ENCODE measurements at places on chromosomes 12 and 14.
A peak's percentile ranks its signal among the peaks of the same experiment; 100 is the strongest.

- DNase-seq = no peak
These were observed 96.7 kb downstream of the SLC25A47 start for GRCh38 chr14:100419856-100420255.

GRCh38 chr12:73445658-73446324, 1091.8 kb upstream of the ATXN7L3B start:
- DNase-seq = no peak

GRCh38 chr14:37145395-37145794, 27.0 kb downstream of the SLC25A21 start:
- no peak for DNase-seq

DNA sequence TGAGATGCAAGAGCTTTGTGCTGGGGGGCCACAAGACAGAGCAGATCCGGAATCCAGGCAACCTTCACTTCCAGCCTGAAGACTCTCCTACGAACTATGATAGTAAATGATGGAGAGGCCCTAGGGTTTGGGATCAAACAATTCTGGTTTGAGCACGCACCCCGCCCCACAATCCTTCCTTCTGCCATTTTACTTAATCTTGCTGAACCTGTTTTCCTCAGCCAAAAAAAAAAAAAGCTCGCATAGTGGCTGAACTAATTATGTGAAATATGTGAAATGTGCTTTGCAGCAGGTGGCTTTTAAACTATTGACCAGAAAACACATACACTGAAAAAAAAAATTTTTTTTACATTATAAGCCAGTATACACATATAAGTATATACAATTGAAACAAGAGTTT, 667 bp upstream of the ITFG2 start:
- DNase-seq = no peak

GRCh38 chr12:51087818-51088217, 4.4 kb upstream of the CSRNP2 start:
- DNase-seq = peak; percentile 45

DNA sequence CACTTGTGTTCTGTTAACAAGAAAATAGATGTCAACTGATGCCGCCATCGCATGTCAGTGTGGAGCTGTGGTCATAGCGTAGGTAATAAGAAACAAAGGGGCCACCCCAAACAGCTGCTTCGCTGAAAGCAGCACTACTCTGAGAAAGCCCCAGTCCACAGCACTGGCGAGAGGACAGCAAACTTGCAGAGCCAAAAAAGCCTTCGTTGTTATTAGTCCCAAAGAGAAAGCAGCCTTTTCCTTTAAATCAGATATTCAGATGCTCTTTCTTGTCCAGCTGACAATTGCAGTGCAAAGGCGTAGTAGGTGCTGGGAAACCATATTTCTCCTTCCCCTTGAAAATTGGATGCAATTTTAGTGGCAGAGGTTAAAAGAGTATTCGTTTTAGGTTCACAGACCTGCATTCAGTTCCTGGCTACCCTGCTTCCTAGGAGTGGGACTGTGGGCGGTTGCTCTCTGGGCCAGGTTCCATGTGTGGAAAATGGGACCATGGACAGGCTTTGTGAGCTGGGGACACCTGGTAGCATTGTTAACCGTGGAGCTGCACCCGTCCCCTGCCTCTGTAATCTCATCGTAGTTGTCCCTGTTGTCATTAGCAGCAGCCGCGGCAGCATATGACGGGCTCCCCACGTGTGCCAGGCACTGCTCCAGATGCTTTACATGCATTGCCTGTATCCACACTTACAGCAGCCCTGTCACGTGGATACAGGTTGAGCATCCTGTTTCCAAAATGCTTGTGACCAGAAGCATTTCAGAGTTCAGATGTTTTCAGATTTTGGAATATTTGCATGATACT, 54.2 kb downstream of the ELK3 start:
- no peak for DNase-seq

- no peak for DNase-seq
These were observed 5.0 kb downstream of the CEBPE start for GRCh38 chr14:23114120-23114458.

- DNase-seq = peak; percentile 18
These were observed 267.6 kb upstream of the OR4E1 start for GRCh38 chr14:21940887-21941856.

- no peak for DNase-seq
These were observed 59.9 kb downstream of the SETD3 start for GRCh38 chr14:99420711-99421110.

DNA sequence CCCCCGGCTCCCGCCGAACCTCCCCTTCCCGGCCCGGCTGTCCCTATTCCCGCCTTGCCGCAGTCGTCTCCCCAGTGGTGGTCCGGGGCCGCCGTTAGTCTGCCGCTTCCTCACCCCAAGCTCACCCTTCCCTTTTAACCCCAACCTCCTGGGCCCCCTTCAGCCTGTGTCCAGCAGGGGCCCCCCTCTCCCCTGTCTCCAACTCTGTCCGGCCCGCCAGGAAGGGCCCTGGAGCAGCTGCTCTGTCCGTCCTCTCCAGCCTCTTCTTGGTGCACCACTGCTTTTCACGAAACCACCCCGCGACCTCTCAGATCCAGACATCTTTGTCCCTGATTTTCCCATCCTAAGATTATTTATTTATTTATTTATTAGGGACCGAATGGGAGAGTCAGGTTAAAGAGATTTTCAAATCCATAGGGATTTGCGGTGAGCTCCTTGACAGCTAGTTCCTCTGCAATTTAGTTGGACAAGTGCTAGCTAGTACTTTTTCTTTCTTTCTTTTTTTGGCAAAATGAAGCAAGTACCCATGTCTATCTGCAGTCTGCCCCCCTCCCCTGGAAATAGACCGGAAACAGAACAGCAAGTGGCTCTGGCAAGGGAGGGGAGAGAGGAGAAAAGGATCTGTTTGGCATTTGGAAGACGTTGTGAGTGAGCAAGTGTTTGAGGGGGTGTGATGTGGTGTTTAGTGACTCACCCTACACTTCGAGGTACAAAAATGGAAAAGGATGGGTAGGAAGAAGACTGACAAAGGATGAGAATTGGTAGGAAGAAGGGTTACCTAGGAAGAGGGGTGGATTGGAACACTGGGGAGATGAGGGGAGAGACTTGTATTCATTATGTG, 632 bp downstream of the UBR7 start:
- DNase-seq = peak; percentile 25

- DNase-seq = no peak
These were observed 121.8 kb downstream of the SUDS3 start for GRCh38 chr12:118498171-118498570.

GRCh38 chr12:116882742-116883141, 1.5 kb upstream of the HRK start:
- DNase-seq = no peak

- no peak for DNase-seq
These were observed 960 bp upstream of the LRFN5 start for GRCh38 chr14:41605550-41606281.

DNA sequence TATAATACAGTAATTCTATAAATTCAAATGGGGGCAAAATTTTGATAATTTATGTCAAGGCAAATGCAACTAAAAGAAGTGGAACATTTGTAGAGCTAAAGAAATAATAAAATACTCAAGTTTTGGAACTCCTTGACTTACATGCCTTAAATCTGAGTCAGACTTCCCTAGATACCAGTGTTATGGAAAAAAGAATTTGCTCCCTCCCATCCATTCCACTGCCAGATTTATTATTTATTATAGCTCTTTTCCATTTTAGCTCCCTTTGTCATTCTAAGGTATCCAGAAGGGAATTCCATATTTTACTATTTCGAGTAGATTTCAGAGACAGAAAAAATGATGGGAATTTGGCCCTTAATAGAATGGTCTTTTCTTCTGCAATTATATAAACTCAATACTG, 44.0 kb downstream of the RHOJ start:
- DNase-seq = no peak
